Midbrain (tissue), 1 donor: ENCODE measurements at places on chromosomes 3 and 15.

DNA sequence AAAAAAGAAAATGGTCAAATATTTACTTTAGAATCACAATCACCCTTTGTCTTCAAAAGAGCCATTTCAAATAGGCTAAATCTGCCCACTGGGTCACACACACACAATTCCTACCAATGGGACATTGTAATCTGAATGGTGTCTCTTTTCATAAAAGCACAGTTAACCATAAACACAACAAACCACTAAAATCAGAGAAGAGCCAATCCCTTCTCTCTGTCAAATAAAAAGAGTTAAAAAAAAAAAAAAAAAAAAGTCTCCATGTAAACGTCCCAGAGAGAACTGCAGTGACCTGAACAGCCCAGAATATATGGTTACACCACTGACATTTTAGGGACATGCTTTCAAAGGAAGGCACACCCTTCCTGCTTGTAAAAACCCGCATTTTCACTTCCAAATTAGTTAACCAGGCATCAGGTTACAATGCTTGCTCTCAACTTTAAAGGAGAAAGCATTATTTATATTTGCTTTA, 63.7 kb downstream of the PRICKLE2 start:
- no peak for DNase-seq

- no peak for DNase-seq
These were observed 41.3 kb downstream of the METTL6 start for GRCh38 chr3:15385901-15386653.

- no peak for DNase-seq
These were observed 41.0 kb downstream of the MBNL1 start for GRCh38 chr3:152309535-152310307.

DNA sequence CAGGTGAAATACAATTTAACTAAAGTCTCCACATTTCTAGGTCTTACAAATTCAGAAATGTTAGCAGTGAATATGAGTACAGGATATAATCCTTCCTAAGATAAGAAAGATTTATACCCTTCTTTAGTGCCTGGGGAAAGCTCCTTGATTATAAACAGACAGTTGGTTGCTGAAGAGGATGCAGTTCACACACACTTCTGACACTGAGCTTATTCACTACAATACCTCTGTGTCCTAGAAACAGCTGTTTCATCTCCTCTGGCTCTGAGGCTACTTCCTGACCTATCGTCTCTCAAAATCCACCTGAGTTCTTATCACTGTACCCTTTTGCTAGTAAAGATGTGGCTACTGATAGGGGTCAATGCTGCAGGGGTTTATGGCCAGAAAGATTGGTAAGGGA, 57.1 kb downstream of the TP63 start:
- no peak for DNase-seq

- no peak for DNase-seq
These were observed 47.0 kb upstream of the LHFPL4 start for GRCh38 chr3:9600597-9600996.

DNA sequence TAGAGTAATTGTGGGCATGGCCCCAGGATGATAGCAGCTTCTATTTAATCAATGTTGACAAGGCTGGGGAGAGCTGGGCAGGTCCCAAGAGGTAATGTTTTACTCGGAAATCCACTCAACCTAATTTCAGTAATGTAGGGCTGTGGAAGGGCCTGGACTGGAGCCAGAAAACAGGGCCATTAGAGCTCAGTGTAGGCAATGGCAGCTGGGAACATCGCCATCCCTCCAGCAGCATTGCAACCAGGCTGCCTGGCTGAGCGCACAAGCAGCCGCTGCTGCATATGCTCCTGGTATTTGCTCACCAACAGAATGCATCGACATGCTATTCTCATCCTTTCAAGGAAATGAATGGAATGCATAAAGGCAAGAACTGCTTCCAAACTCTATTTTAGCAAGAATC, 90.0 kb downstream of the GAP43 start:
- no peak for DNase-seq

DNA sequence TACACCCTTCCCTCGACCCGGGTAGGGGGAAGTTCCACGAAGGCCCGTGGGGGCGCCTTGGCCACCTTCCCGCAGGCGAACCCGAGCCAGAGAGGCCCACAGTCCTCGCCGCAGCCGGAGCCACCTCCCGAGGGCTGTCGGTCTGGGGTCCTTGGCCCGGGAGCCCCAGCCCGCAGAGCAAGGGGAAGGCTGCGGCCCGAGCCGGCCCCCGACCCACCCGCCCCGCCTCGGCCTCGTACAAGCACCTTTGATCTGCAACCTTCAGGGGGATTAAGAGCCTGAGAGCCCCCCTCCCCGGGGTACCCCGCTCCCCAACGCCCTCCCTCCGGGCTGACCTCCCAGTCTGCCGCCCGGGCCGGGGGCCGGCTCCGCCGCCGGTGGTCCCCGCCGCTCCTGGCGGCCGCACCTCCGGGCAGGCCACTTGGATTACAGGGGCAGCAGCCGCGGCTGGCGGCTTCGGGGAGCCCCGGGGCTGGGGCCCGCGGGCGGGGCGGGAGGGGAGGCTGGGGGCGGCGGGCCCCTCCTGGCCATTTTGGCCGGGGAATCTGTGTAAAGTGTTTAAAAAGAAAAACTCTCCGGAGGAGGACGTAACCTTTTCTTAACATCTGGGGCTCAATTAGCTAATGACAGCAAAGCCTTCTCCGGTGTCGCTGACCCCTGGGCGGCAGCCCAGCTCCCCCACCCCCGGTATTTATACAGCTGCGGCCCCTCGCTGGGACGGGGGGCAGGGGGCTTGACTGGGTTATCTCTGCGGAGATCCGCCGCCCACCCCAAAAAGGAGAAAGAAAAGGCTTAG, 40.2 kb downstream of the EPHB3 start:
- DNase-seq = no peak

DNA sequence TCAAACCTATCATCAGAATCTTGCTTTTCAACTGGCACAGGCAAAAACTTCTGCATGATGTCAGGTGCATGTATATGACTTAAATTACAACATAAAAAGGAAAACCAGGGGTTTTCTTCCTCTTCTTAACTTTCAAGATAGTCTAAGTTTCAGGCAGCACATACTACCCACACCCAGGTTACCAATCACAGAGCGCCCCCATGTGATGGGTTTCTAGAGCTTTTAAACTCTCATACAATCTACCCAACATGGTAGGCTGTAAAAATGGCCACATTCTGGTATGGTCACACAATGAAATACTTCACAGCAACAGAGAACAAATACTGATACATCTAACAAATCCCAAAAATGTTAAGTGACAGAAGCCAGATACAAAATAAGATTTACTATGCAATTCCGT, 7.4 kb downstream of the MESD start:
- DNase-seq = no peak

GRCh38 chr3:171833789-171834460, 9.2 kb upstream of the TMEM212 start:
- peak; percentile 21 for DNase-seq

GRCh38 chr3:152376351-152377183, 107.8 kb downstream of the MBNL1 start:
- DNase-seq = no peak

GRCh38 chr3:16410659-16411058, 102.8 kb downstream of the RFTN1 start:
- no peak for DNase-seq
